Inflammatory macrophage treated with lipopolysaccharide for 1 hour (primary cell): ENCODE measurements at places on chromosomes 5 and 9.

DNA sequence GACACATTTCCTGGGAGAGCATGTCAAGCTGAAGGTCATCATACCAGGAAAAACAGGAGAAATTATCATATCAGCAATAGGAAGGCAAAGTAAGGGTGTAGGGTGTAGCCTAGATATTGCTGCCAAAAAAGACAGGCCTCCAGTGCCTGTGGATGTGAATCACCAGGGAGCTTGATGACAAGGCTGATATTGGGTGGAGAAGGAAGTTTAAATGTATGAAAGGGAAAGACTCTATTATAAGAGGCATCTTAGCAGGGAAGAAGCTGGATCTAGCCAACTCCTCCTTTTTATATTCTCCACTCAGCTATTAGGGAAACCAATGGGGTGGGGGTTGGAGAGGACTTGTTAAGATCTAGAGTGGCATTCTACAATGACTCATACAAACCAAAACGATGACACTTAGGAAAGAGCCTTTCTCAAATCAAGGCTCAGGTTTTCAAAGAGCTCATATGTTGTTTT, 13.4 kb upstream of the TXNDC8 start:
- DNase-seq: no peak

DNA sequence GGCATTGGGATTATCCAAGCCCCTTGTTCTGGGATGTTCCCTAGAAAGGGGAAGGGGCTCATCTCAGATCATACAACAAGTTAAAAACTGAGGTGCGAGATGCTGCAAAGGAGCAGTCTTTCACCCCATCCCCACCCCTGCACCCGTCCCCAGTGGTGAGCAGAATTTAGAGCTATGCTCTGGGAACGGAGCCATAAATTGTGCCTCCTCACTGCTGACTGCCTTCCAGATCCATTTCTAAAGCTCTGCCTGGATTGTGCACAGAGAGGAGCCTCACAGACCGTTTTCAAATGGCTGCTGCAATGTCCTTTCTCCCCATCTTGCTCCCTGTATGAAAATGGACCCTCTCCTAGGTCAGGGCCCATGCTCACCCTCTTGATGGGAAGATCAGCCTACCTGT, 8.3 kb downstream of the SLC25A48 start:
- no peak for DNase-seq

DNA sequence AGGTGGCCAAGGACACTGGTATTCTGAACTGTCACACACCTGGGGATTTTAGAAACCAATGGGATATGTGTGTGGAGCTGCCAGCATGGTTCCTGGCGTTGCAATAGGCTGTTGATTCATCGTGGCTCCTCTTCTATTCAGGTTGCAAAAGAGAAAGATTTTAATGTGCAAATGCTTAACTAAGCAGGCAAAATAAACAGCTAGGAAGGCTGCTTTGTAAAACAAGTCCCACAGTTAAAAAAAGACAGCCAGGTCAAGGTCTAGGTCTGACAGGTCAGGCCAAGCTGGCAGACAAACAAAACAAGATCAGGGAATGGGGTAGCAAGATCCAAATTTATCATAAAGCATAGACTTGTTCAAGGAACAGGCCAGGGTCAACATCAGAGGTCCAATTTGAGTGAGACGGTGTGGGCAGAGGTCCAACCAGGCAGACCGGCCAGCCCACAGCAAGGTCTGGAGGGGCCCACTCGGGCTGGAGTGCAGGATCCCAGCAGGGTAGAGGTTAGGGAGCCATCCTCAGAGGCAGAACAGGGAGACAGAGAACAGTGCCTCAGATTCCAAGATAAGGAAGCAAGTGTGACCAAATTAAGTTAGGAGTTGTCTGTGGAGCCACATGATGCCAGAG, 45.6 kb downstream of the SUB1 start:
- DNase-seq: no peak

GRCh38 chr9:91276513-91276912, 85.2 kb downstream of the AUH start:
- no peak for DNase-seq

- DNase-seq: peak; percentile 50
These were observed at the start of gene PDE4D for GRCh38 chr5:59893429-59894227. TSS of gene PDE4D (minus strand) at chr5:59893726.

- DNase-seq: no peak
These were observed 101.6 kb upstream of the SSBP2 start for GRCh38 chr5:81852291-81853029.

- DNase-seq: peak; percentile 61
These were observed 1.0 kb downstream of the FOCAD start for GRCh38 chr9:20684875-20685696.

DNA sequence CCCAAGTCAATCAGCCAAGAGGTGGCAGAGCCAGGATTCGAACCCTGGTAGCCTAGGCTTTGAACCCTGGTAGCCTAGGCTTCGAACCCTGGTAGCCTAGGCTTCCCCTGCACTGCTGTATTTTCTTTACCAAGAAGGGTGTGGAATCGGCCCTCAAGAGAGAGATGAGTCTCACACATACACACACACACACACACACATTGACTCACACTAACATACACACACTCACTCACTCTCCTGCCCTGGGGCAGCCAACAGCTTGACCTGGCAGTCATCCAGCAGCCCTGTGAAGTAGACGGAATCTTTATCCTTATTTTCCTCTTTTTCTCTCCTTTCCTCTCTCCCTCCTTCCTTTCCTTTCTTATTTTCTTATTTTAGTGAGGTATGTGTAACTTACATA, 55.4 kb upstream of the RPL26L1 start:
- no peak for DNase-seq

DNA sequence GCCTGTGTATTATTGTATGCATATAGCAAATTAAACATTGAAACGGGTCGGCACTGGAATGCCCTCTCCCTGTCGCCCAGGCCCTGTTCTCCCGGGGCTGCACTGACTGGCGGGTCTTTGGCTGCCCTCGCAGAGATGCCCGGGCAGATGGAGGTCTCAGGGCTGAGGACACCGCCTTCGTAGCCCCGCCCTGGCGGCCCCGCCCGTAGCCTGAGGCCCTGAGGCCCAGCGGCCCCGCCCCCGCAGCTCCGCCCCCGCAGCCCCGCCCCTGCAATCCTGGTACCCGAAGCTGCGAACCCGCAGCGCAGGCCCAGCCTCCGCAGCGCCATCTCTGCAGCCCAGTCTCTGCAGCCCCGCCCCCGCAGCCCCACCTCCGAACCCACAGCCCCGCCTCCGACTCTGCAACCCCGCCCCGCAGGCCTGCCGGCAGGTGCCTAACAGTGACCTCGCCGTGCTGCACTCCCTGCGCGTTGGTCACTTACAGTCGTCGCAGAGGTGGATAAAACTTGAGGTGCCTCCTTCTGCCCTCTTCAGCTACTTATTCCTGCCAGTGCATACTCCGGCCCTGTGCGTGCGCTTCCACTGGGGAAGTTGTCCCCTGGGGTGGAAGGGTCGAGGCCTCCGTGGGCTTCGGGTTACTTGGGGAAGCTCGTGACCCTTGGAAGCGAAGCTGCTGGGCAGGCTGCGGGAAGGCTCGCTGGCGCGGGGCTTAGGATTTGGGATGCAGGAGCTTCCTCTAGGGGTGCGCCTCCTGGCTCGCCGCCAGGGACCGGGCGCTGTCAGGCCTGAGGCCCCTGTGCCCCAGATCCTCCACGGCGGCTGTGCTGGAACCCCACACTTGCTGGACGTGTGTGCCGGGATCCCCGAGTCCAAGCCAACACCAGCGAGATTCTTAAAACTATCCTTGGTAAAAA, 72.3 kb downstream of the ICE1 start:
- DNase-seq: no peak

DNA sequence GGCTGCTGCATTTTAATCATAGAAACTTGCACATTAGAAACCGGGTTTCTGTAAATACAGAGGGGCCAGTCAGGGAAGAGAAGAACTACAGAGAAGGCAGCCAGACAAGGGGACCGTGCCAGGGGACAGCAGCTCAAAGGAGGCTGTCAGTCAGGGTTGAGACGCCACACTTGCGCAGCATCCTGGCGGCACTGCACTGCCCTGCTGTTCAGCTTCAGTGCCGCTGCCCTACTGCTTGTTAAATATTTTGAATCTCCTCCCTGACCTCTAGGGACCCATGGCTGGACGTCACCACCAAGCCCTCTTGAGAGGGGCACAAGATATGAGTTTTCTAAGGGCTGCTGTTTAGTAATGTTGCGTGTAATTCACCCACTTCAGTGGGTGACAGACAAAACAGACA, 43.6 kb upstream of the ZBTB43 start:
- DNase-seq: no peak

GRCh38 chr5:143062379-143062778, 292.2 kb downstream of the ARHGAP26 start:
- no peak for DNase-seq

DNA sequence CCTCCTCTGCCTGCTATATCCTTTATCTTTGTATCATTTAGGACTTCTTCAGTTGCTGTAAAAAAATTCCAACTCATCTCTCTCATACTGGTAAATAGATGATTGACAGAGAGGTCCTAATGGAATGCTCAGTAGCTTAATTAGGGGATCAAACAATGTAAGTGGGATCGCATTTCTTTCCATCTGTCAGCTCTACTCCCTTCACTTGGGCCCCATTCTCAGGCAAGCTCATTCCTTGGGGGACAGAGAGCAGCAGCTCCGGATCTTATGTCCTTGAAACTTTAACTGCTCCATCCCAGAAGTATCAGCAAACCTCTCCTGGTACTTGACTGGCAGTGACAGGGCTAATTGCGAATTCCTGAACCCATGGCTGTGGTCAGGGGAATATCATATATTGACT, 146.7 kb downstream of the YTHDC2 start:
- no peak for DNase-seq

DNA sequence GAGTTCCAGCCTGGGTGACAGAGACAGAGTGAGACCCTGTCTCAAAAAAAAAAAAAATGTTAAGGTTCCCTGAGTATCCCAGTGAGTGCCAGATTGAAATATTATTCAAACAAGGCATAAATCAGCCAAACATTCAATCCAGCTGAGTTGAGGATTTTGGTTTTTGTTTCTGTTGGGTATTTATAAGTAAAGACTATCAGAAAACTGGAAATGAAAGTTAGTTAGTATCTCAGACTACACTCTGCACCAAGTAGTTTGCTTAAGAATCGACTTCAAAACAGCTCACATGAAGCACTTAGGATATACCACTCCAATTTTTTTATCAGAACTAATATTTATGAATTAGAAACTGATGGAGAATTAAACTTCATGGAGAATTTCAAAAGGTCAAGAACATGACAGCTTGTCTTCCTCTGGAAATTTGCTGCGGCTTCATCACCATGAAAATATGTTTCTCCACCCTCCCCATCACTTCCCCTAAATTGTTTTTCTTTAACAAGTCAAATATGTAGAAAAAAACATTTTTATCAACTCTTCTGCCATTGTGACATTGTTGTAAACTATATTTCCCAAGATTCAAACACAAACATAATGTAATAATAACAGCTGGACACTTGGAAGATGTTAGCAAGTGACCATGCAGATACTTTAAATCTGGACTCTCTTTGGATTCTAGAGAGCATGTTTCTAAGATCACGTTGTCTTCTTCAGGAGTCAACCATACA, 110.0 kb upstream of the PTGER4 start:
- peak; percentile 79 for DNase-seq

DNA sequence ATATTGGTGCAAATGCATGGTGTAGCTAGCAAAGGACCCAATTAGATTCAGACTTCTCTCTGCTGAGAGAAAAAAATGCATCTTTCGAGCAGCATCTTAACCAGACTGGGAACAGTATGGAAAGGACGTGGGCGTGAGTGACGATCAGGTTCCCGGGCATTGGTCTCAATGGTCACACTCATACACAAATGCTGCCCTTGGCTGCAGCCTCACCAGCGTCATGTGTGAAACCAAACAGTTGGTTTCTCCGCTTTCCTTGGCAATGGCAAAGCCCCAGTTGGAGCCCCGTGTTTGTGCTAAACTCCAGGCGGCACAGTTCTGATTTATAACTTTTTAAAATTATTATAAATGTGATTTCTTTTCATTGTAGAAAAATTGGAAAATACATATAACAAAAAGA, 237.8 kb downstream of the SEC61B start:
- DNase-seq: no peak

GRCh38 chr9:72526901-72527800, 5.7 kb downstream of the TMC1 start:
- DNase-seq: peak; percentile 81
